ENCODE measurements at places on chromosomes 3 and 15.

DNA sequence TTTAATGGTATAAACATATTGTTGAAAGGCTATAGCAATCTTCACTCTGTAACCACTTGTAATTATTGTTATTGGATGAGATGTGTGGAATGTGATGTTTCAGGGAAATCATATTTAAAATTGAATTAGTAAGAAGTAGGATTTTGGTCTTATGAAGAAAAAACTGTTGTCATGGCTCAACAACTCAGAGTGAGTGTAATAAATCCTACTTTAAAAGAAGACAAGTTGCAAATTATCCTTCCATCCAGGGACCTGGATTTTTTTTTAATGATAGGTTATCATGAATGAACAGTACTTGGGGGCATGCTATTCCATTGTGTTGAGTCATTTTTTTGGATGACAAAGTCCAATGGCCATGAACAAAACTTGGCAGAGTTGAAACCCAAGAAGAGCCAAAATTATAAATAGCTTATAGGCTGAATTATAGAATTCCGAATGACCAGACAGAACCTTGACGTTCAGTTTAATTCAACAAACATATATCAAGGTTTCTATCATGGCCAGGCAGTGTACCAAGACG lies 625.5 kb upstream of the ZNF717 start:
- DNase-seq, result no peak

DNA sequence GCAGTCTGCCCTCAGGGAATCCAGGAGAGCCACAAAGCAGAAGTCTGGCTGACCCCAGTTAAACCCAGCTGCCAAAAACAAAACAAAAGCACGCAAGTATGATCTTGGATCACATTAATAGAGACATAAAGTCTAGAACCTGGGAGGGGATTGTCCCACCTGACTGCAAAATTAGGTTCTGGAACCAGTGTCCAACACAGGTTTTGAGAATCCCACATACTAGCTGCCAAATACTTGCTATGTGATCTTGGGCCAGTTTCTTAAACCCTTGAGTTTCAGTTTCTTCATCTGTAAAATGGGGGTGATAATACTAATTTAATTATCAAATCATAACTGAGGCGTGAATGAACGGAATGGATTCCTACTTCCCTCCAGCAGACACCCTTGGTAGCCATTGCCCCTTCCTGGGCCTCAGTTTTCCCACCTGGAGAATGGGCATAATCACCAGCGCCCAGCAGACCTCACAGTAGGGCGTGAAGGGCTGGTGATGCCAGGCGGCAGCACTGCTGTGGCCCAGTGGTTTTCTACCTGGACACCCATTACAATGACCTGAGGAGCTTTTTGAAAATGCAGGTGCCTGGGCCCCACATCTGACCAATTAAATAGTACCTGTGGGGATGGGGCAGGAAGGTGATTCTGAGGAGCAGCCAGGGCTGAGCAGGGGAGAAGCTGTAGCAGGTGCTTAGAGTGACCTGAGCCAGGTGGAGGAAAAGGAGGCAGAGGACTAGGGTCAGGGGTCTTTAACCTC lies 32.2 kb downstream of the GRIP2 start:
- no peak for DNase-seq

- no peak for DNase-seq
Observed at GRCh38 chr3:6097556-6097955, 763.4 kb upstream of the GRM7 start.

DNA sequence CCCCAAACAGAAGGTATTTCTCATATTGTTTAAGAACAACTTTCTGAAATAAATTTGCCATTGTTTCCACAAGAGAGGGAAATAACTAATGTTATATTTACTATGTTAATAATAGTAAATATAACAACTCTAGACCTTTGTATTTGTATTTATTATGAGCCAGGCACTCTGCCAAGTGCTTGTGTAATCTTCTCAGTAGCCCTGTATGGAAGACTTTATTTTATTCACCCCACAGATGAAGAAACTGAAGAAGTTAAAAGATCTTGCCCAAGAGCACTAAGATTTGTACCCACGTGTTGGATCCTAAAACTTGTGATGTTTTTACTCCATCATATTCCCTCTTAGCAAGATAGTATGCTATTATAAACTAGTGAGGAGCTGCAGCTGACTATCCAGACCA lies 12.0 kb upstream of the GNB4 start:
- DNase-seq, result no peak

GRCh38 chr3:46725621-46726314 lies 8.1 kb upstream of the PRSS50 start:
- DNase-seq, result no peak
